ENCODE measurements at places on chromosomes 1 and 21.

- no peak for DNase-seq
These were observed 26.9 kb upstream of the DPT start for GRCh38 chr1:168755800-168756418.

DNA sequence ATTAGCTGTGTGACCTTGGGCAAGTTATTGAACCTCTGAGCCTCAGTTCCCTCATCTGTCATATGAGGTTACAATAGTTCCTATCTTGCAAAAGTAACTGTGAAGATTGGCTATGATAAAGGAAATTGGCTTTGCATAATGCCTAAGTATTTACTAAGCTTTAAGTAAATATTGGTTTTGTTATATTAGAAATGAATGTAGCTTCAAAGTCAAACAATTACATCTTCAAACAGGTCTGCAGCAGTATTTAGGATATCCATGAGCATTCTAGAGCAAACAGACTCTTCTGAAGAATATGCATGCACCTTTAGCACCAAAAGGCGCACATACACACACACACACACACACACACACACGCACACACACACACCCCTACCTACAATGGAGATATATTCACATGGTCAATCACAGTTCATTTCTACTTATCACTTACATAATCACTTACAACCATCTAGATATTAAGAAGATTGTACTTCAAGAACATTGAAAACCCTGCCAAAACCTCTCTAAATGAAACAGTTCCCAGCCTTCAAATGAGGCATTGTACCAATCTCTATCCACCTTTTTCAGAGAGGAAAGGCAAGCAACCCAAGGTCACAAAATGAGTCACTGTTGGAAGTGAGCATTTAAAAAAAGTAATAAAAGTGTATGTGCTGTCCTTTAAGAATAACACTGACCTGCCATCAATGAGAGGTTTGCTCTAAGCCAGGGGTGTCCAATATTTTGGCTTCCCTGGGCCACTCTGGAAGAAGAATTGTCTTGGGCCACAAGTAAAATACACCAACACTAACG lies 13.4 kb upstream of the FAM43B start:
- DNase-seq, result no peak

- no peak for DNase-seq
These were observed 630.0 kb upstream of the ADGRL2 start for GRCh38 chr1:81170721-81171120.

DNA sequence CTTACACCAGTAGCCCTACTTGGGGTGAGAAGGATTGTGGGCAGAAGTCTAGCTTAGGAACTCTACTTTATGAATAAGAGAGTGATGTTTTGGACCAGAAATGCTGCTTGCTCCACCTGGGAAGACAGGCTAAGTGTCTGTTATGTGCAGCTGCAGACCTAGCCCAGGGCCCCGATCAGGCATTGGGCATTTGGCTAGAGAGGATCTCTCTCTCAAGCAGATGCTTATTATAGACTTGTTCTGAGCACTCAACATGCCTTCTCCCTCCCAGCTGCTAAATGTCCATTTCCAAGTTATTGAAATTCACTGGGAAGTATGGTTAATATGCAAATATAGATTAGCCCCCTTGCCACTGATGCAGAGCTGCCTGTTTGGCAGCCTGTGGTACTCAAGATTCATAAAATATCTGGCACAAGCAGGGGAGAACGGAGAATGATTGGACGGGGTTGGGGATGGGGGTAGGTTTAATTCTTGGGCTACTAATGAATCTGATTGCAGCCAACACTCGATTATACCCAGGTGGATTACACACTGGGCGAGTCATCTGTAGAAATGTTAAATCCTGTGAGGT lies 115.9 kb downstream of the KCND3 start:
- no peak for DNase-seq

GRCh38 chr21:15557925-15558324 lies 171.9 kb upstream of the USP25 start:
- no peak for DNase-seq

GRCh38 chr1:103190766-103191165 lies 82.4 kb upstream of the COL11A1 start:
- no peak for DNase-seq

- no peak for DNase-seq
These were observed 202.1 kb upstream of the PLXNA2 start for GRCh38 chr1:208446271-208446691.

- no peak for DNase-seq
These were observed 7.6 kb downstream of the PADI4 start for GRCh38 chr1:17315542-17316130.

- DNase-seq, result no peak
These were observed 153.2 kb downstream of the NTNG1 start for GRCh38 chr1:107293901-107294613.

- no peak for DNase-seq
These were observed 35.2 kb upstream of the NTPCR start for GRCh38 chr1:232915212-232915611.

DNA sequence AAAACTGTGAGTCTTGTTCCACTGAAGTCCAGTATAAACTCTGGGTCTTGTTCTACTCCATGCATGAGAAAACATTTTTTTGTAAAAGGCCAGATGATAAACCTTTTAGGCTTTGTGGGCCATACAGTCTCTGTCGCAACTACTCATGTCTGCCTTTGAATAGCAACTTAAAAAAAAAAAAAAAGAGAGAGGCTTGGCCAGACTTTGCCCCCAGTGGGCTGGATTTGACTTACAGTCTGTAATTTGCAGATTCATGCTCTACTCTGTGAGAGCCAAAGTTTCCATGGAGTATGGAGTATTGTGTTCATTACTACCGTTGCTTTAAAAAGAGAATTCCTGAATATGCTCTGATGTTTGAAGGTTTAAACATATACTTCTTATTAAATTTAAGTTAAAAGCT lies 654.9 kb upstream of the PKN2 start:
- no peak for DNase-seq

DNA sequence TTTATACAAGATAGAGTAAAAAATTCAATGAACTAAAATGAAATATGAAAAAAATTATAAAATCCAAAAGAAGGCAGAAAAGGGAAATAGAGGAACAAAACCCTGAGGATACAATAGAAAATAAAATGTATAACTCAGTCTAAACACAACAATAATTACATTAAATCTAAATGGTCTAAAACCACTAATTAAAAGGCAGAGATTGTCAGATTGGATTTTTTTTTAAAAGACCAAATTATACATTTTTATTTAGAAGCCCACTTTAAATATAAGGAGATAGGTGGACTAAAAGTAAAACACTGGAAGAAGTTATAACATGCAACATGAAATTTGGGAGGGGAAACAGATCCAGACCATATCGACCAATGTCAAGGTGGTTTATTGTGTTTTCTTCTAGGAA lies 95.2 kb downstream of the CATSPERE start:
- DNase-seq, result no peak

DNA sequence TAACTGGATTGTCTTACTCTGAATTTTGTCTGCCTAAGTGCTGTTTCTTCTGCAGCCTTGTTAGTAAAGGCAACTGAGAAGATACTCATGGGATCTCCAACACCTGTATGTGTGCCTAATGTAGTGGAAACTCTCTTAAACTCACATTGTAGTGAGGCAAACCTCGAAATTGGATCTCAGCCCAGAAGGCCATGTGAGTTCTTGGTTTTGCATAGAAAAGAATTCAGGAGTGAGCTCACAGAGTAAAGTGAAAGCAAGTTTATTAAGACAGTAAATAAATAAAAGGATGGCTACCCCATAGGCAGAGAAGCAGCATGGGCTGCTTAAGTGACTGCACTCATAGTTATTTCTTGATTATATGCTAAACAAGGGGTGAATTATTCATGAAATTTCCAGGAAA lies 1344.7 kb downstream of the NCAM2 start:
- no peak for DNase-seq

GRCh38 chr1:167489571-167490340 lies 28.6 kb downstream of the CD247 start:
- no peak for DNase-seq

DNA sequence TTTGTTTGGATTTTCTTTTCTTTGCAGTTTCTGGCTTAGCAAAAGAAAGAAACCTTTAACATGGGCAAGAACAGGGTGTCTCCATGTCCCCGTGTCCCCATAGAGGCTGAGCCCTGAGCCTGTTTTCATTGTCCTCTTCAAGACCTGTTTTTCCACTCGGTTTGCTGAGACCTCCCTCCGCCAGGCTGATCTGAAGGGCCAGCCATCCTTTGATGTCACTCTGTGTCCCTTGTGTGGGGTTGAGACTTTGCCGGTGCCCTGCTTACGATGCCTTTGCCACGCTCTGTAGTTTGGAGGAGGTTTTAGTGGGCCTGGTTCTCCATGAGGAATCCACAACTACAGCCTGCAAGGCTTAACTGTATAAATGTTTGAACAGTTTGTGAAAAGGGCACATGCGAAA lies 23.8 kb downstream of the IFNGR2 start:
- no peak for DNase-seq

DNA sequence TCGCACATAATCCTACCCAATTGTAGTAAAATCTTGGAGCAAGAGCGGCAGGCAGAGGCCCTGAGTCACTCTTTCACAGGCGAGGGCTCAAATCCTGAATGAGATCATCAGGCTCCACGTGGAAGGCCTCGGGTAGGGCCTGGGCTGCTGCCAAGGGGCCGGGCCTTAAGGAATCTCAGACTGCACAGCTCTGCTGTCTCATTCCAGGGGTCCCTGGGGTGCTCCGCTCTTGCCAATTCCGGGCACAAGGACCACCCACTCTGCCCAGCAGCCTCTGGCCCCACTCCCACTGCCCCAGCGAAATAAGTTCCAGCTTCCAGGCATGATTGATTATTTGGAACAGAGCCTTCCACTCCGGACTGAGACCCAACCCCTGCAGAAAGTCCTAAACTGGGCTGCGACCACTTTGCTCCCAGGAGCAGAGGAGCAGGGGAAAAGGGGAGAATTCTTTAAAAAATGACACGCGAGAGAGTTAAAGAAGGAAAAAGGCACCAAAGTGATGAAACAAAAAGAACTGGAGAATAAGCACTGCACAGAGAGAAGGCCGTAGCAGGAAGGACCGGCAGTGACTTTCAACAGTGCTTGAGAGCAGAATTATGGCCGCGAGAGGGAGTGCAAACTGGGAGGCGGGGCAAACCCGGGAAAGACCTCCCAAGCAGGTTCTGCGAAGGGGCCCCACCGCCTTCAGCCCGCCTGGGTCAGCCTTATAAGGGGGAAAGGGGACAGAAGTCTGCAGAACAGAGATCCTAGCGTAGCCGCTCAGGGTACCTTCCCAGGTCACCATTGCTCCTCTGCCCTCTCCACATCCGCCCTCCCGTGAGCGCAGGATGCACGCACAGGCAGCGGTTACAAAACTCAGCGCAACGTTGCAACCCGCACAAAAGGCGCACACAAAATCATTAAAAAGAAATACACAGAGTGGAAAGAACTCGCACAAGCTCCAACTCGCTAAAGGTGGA lies 2.0 kb downstream of the ADAMTS1 start:
- DNase-seq, result no peak

GRCh38 chr1:23385119-23385621 lies 15.5 kb upstream of the ZNF436 start:
- DNase-seq, result no peak

GRCh38 chr1:36389999-36390398 lies 4.3 kb upstream of the STK40 start:
- no peak for DNase-seq

GRCh38 chr1:28526886-28527285 lies 21.0 kb downstream of the RCC1 start:
- DNase-seq, result no peak

DNA sequence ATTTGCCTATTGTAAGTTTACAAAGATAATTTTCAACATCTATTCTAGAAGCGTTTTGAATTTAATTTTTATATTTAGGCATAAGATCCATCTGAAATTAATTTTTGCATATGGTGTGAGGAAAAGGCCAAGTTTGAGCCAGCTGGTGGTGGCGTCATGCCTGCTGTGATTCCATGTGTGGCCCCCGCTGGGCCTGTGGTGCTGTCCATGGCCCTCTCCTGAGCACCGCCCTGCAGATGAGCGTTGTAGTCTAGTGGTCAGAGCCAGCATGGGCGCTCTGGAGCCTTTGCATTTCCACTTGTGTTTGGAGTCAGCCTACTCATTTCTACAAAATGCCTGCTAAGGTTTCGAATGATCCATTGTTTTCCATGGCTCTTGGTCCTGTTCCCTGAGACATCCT lies 22.7 kb downstream of the PRSS38 start:
- DNase-seq, result no peak

DNA sequence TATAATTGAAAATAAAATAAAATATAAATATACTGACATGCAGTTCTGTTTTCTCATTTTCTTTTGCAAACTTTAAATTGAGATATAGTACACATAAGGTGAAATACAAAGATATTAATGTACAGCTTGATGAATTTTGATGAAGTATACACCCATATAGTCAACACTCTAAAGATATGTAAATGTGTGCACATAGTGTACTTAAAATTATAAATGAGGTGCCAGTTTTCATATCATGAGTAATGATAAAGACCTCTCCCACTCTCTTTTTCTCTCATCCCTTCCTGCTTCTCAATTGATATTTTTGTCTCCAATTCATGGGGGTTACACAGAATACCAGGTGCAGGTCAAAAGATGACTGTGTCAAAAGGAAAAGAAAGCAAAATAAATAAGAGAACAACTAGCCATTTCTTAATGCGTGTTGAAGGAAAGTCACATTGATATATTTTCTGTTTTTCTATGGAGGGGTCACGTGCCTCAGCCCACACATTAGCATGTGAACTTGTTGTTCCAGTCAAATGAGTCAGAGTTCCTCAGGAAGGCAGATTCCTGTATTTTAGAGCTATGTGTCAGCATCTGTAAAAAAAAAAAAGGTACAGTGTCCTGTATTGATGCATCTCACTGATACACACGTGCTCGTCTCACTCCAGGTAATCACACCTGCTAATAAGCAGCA lies 64.3 kb upstream of the HOOK1 start:
- DNase-seq, result no peak

DNA sequence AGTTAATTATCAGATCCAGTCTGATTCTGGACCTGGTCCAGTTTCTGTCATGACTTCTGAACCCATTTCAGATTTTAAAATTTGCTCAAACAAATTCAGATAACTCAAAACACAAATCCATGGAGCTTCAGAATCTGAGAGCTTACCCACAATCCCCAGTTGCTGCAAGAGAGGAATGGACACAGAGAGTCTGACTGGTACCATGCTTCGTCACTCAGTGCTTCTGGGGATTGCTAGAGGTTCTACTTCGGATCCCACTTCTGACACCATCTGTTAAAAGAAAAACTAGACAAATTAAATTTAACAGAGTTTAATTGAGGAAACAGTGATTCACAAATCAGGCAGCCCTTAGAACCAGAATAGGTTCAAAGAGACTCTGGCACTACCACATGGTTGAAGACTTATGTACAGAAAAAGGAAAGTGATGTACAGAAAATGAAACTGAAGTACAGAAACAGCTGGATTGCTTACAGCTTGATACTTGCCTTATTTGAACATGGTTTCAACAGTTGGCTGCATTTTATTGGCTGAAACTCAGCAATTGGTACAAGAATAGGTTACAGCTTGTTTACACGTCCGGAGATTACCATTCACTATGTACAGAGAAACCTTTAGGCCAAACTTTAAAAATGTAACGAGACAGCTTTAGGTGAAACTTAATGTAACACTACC lies 60.7 kb upstream of the TEKT2 start:
- no peak for DNase-seq

Measured in hematopoietic multipotent progenitor cell treated with erythropoietin and hydrocortisone succinate and interleukin-3 and kit ligand, for 8 days (in vitro differentiated cells).